Stimulated activated CD4-positive, alpha-beta T cell treated with anti-CD3 and anti-CD28 coated beads, TNF-alpha, amount 100 ng/mL, for 48 hours (primary cell): ENCODE measurements at places on chromosomes 4 and X.

DNA sequence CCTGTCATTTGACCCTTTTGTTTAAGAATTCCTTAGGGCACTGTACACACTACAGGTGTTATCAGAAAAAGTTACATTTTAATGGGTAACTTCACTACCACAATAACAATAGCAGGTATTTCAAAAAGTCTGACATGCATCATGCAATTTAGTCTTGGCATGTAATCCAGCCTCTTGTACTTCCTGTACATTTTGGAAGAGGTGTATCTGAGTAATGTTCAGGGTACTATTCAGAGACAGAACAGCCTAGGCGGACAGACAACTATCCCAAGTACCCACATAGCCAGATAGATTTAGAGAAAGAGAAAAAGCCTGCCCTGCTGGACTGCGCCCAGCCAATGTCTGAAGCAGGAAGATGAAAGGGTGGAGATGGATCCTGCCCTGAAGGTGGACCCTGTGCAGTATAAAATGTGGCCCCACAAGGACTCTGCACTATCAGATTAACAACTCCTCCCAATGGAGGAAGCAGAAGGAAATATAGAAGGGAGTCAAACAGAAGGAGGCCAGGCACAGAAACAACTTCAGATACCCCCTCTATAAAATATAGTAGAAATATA, 8.5 kb downstream of the UGT2B7 start:
- DNase-seq: no peak

DNA sequence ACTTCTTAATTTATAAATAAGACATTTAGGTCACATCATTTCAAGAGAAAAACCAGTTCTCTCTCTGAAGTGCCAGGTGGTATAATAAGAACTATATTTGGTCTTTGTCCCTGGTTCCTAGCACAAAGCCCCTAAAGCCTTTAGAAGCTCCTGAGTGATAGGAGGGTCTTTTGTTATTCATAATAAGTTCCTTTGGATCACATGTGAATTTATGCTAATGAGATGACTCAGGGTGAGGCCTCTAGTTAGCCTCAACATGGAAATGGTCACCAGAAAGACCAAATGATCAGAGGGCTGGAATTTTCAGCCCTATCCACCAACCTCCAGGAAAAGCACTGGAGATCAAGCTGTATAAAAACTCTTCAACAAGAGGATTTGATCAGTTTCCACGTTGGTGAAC, 68.1 kb upstream of the BLTP1 start:
- no peak for DNase-seq

DNA sequence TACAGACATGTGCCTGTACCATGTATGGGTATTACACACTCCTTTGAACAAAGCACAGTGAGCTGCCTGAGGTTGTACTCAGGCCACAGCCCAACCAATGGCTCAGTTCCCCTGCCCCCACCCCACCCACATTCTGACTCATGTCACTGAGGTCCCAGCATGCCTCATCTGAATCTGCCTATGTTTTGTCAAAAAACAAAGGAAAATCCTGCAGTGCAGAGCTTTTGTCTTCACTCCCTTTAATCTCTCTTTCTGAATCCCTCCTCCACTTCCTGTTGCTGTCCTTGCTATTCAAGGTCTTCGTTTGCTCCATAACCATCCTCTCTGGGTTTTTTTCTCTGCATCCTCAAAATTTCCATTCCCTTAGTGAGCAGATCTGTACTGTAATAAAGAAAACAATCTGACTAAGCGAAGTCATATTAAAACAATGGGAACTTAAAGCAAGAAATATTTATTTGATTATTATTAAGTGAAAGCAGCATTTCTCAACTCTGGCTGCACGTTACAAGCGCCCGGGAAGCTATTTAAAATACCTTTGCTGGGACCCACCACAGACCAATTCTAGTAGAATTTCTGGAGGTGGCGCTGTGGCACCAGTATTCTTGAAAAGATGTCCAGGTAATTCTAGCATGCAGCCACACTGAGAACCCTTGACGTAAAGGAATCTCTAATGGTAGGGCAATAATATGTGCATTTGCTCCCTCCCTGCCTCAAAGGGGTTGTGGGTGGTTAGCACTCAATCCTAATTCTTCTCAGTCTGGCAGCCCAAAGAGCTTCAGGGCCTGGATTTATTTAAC, 8.7 kb downstream of the GUCY2F start:
- peak; percentile 23 for DNase-seq

DNA sequence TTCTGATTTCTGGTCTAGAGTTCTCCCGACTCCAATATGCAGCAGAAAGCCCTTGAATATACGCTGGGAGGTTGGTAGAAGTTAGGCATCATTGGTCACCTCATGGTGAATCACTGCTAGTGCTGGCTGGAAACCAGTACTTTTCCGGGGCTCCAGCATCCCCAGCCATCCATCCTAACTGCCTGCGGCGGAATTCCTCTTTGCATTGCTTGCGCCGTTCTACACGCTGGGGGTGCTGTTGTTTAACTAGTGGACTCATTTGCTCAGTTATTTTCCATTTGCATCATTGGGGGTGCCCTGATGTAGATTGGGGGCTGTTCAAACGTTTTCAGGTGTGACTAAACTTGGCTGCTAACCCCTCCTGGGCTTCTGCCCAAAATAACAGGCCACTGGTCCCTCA, 23.3 kb upstream of the GPR50 start:
- DNase-seq: no peak

GRCh38 chr4:60089546-60090273, 1110.4 kb upstream of the ADGRL3 start:
- no peak for DNase-seq

GRCh38 chr4:183600189-183600685, 58.7 kb downstream of the RWDD4 start:
- no peak for DNase-seq

- DNase-seq: no peak
Observed at GRCh38 chr4:68950033-68950432, 1.6 kb downstream of the UGT2A3 start.

DNA sequence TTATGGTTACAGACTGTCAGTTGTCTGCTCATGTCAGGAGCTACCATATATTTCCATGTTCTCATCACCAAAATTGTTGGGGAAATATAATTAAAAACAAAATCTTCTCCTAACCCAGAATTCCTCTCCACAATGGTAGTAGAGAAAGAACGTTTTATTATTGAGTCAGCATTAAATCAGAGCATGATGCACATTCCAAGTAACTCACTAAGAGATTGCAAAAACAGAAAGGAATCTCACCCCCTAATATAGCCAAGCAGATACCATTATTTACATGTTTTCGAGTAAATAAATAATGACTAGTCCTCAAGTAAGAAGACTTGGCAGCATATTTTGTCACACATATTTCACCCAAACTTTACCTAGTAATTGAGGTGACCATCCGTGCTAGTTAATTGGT, 36.2 kb upstream of the ARHGEF6 start:
- no peak for DNase-seq

- DNase-seq: no peak
Observed at GRCh38 chr4:86596807-86597206, 2.7 kb downstream of the PTPN13 start.

- DNase-seq: no peak
Observed at GRCh38 chrX:110051559-110051958, 48.6 kb downstream of the TMEM164 start.

DNA sequence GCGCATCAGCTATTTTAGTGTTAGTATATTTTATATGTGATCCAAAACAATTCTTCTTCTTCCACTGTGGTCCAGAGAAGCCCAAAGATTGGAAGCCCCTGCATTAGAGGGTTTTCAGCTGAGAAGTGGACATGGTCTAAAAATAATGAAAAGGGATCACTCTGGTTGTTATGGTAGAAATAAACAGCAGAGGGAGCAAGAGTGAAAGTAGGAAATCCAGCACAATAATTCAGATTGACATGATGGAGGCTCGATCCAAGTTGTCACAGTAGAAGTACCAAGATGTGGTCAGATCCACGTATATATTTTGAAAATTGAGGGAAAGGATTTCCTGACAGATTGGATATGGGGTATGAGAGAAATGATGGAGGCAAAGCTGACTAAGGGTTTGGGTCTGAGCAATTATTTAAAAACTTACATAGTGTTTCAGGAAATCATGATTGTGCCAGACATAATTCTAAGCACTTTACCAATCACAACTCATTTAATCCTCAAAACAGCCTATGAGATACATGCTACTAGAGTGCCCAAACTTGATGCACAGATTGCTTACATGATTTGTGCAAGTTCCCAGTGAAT, 17.0 kb upstream of the TMEM144 start:
- DNase-seq: no peak

DNA sequence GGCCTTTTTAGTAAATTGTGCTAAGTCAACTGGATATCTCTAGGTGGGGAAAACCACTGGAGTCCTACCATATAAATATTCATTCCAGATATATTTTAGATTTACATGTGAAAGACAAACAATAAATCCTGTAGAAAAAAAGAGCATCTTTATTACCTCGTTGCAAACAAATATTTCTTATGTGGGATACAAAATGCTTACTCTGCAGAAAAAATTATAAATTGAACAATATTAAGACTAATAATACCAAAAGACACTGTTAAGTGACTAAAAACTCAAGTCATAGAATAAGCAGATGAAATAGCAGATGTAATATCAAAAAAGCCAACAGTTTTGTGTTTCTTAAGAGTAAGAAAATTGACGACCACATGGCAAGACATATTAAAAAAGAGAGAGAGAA, 43.8 kb downstream of the SULT1B1 start:
- DNase-seq: no peak

DNA sequence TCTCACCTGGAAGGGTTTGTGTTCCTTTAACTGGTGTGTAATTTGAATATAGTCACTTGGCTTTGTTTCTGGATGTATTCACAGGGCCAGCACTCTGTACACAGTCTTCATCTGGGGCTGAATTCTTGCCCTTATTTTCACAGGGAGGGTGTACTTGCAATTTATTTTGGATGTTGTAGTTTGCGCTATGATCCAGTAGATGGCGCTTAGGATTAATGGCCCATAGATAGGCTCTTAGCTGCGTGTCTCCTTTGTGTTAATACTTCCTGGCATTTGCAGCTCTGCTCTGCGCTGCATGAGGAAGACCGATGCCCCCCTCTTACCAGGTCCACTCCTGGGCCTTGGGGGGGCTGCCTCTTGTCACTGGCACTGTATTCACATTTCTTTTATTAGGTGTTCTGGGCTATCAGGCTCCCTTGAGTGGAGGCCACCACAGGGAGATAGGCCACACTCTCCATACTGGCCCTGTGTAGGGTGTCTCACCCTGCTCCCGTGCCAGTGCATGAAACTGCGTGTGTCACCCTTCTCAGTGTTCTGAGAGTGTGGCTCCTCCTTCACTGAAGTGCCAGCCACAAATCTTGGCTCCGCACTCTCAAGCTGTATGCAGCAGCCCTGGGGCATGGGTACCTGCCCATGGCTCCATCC, 562.2 kb downstream of the ZIC3 start:
- DNase-seq: no peak

- DNase-seq: no peak
Observed at GRCh38 chr4:45629717-45630116, 494.1 kb downstream of the GABRG1 start.
